ENCODE measurements at places on chromosomes 5 and 9.

GRCh38 chr9:77773381-77773780 is 125.3 kb upstream of the GNA14 start:
- DNase-seq, result no peak

- peak; percentile 38 for DNase-seq
Measured at GRCh38 chr9:6944093-6944551, 186.3 kb downstream of the KDM4C start.

DNA sequence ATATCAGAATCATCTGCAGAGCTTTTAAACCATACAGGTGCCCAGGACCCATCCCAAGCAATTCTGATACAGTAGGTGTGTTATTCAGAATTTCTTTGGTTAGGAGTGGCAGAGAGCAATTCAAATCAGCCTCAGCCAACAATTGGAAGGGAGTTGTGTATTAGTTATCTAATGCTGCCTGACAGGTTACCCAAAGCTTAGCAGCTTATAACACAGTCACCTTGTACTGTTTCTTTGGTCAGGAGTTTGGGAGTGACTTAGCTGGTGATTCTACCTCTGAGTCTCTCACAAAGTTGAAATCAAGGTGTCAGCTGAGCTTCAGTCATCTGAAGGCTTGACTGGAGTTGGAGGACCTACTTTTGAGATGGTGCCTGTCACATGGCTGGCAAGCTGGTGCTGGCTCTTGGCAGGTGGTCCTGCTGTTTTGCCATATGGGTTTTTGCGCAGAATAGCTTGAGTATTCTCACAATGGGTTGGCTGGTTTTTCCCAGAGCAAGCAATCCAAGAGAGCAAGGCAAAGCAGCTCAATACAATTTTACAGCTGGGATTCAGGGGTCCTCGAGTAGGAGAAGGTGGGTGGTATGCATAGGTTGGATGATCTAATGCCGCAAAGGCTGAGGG is 18.7 kb upstream of the CARNMT1 start:
- no peak for DNase-seq

DNA sequence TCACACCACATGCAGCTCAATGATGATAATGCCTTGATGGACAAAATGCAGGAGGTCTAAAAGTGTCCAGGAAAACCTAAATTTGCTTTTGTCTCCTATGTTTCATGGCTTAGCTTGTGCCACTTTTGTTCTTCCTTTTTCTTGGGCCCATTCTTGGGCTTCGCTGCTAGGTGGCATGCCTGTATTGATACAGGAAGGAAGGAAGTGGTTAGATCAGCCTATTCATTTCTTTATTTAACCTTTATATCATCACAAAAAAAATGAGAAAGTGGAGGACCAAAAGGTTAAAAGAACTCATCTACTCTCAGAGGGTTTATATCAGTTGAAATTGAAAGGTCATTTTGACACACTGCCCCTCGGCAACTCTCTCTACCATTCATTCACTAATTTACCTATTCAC is 260.2 kb downstream of the ARHGAP26 start:
- DNase-seq, result no peak
